ENCODE measurements at places on chromosomes 16 and 17. TPM values are rescaled to one million over a fixed set of nuclear protein-coding genes. Genes with fewer than 3 reads are reported as not detected.

GRCh38 chr17:65185668-65186382 is 48.7 kb downstream of the RGS9 start:
- no peak overlapping the region for H3K4me3 ChIP-seq
- no peaks in the 10 kb centered on the region for H3K27me3 ChIP-seq
- H3K27ac ChIP-seq, result no peak overlapping the region
- H3K4me1 ChIP-seq, result no peaks in the 10 kb centered on the region

Gene KRTAP2-2
- polyA plus RNA-seq, result not detected

Gene KCNH6
- not detected for polyA plus RNA-seq

GRCh38 chr17:28295677-28296578 is 23.1 kb upstream of the TMEM97 start:
- H3K36me3 ChIP-seq, result no peaks in the 10 kb centered on the region
- H3K27ac ChIP-seq, result no peak overlapping the region
- no peak overlapping the region for H3K4me3 ChIP-seq
- H3K27me3 ChIP-seq, result no peaks in the 10 kb centered on the region
- no peaks in the 10 kb centered on the region for H3K4me1 ChIP-seq

Gene APOH
- 1.1 TPM for polyA plus RNA-seq

GRCh38 chr16:12083631-12084030 is 107.1 kb downstream of the SNX29 start:
- H3K4me3 ChIP-seq, result no peak overlapping the region
- no peaks in the 10 kb centered on the region for H3K4me1 ChIP-seq
- peaks cover 6% of the 10 kb centered on the region for H3K36me3 ChIP-seq
- DNase-seq, result peak; percentile 21

Gene IL34
- 98.6 TPM for polyA plus RNA-seq

Gene PLK1
- 3.3 TPM for polyA plus RNA-seq

- H3K4me3 ChIP-seq, result no peak overlapping the region
- H3K4me1 ChIP-seq, result no peaks in the 10 kb centered on the region
- H3K36me3 ChIP-seq, result no peaks in the 10 kb centered on the region
- no peak overlapping the region for H3K27ac ChIP-seq
- no peak for DNase-seq
Measured at GRCh38 chr17:17435323-17435722, 41.5 kb upstream of the MED9 start.

DNA sequence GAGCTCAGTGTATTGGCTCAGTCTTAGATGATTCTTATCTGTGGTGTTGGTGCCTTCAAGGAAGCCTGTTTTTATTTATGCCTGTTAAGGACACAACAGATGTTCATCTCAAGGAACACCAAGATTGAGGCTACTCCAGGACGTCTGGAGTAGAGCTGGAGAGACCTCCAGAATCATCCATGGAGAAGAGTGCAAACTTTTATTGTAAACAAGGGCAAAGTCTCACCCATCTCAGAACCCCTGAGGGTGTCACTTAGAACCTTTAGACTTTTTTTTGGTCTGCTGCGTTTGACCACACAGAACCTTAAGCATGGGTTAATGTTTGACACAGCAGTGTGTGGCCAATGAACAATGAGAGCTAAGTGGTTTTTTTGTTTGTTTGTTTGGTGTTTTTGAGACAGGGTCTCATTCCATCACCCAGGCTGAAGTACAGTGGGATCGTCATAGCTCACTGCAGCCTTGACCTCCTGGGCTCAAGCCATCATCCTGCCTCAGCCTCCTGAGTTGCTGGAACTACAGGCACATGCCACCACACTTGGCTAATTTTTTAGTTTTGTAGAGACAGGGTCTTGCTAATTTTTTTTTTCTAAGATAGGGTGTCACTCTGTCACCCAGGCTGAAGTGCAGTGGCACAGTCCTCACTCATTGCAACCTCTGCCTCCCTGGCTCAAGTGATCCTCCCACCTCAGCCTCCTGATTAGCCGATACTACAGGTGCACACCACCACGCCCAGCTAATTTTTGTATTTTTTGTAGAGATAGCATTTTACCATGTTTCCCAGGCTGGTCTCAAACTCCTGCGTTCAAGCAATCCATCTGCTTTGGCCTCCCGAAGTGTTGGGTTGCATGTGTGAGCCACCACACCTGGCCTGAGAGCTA is 16.3 kb downstream of the SLC47A1 start:
- H3K27me3 ChIP-seq, result no peaks in the 10 kb centered on the region
- no peak overlapping the region for H3K27ac ChIP-seq
- no peak overlapping the region for H3K4me3 ChIP-seq

GRCh38 chr17:56514264-56514663 is 79.2 kb upstream of the NOG start:
- DNase-seq, result no peak
- no peaks in the 10 kb centered on the region for H3K27me3 ChIP-seq
- H3K27ac ChIP-seq, result no peak overlapping the region
- no peak overlapping the region for H3K4me3 ChIP-seq
- no peaks in the 10 kb centered on the region for H3K36me3 ChIP-seq

All from aorta (tissue), 5 donors.